Stimulated activated CD8-positive, alpha-beta memory T cell treated with anti-CD3 and anti-CD28 coated beads, Interleukin-12 subunit alpha, Interleukin-12 subunit beta, amount 100 ng/mL, for 4 hours (primary cell): ENCODE measurements at places on chromosomes 7 and 10.

- DNase-seq, result no peak
Observed at GRCh38 chr7:1609023-1609422, 39.2 kb upstream of the PSMG3 start.

- DNase-seq, result no peak
Observed at GRCh38 chr7:139423091-139423490, 60.4 kb downstream of the KLRG2 start.

DNA sequence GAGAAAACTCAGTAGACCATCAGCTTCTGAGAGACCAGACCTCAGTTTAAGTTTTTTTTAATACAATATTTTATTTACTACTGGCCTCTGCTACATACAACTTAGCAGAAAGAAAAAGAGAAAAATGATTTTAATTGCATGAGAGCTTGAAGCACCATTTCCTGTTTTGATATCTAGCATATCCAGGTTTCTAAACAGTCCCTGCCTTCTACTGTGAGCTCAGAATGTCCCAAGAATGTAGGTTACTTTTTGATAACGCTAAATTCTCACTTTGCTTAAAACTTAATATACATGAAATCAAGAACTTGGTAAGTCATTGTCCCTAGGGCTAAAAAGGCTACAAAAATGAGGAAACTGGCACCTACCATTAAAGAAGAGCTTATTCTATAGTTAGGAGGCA is 7.0 kb downstream of the TMEM243 start:
- no peak for DNase-seq

DNA sequence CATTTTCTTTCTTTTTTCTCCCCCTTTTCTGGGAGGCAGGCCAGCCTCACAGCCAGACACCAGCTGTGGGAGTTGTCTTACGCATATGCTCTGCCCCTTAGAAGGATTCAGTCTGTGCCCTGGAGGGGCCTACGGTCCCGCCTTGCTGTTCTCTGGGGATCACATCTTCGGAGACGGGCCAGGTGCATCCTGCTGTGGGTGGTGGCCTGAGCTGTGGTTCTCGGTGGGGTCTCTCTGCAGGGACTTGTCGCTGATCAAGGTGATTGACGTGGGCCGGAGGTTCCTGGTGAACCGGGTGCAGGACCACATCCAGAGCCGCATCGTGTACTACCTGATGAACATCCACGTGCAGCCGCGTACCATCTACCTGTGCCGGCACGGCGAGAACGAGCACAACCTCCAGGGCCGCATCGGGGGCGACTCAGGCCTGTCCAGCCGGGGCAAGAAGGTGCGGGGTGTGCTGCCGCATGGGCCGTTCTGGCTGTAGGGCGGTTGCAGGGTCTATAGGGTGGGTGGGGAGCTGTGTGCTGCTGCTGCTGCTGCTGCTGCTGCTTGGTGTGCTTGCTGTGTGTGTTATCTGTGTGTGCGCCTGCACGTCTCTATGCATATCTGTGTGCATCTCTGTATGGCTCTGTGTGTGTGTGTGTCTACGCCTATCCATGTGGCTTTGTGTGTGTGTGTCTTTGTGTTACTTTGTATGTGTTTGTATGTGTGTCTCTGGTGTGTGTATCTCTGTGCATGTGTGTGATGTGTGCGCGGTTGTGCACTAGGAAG is 17.9 kb downstream of the PFKFB3 start:
- no peak for DNase-seq

- no peak for DNase-seq
Observed at GRCh38 chr7:116595063-116595462, 70.2 kb downstream of the CAV1 start.

DNA sequence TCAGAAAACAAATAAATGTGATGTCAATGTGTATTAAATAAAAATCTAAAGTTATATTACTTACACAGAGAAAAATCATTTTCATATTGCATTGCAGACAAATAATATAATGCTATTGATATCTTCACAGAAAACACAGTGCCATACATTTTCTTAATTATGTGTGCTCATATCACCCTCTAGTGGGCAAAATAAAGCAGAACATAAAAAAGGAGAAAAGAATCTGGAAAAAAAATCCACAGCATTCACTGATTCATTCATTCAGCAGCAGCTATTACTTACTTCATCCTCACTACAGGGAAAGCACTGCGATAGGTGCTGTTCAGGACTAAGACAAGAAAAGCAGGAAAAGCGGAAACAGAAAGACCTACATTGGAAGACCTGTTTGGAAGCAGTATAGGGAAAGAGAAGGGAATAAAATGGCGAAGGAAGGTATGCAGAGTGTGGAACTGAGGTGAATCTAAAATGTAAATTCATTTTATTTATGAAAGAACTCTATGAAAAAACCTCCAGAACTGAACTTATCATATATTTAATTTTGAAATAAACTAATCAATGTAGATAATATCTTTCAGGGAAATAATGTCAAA is 73.2 kb downstream of the POT1 start:
- DNase-seq, result no peak

- DNase-seq, result no peak
Observed at GRCh38 chr7:138974675-138975292, 6.4 kb downstream of the KIAA1549 start.

GRCh38 chr10:126207313-126207771 is 180.9 kb downstream of the ADAM12 start:
- no peak for DNase-seq

GRCh38 chr10:94938383-94938782 is at the start of gene CYP2C9:
TSS of gene CYP2C9 (plus strand) at chr10:94938658. CDS start at chr10:94938683, 25 bp downstream.
- no peak for DNase-seq

- DNase-seq, result no peak
Observed at GRCh38 chr7:130923930-130924329, 189.9 kb upstream of the KLF14 start.

- DNase-seq, result no peak
Observed at GRCh38 chr7:18762189-18762588, 266.6 kb downstream of the HDAC9 start.

GRCh38 chr10:77641344-77641743 is 3.7 kb upstream of the KCNMA1 start:
- DNase-seq, result no peak

DNA sequence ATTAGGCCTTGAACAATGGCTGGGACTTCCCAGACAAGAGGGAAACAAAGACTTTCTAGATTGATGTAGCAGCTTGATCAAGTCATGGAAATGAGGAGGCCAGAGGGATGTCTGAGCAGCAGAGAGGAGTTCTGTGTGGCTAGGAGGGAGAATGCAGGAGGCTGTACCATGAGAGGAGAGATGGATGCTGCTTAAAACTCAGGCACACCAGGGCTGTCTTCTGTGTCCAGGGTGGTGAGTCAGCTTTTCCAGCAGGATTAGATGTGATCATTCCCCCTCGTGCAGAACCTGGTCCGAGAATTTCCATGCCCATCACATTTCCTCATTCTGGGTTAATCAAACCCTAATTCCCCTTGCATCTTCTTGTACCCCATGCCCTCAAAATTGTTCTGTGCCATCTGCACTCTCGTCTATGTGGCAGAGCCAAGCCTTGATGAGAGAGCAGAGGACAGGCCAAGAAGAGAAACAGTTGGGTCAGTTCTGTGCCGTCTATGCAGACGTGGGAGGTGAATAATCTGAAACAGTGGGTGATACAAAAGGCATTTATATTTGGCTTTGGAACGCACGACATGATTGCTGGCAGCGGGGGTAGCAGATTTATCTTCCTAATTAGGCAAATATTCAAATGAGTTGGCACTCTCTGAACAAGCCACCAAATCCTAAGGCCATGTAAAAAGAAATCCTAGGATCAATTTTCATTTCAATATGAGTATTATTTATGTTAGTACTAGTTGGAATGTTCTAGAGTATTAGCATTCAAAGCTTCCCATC is 160.7 kb downstream of the TMEM178B start:
- no peak for DNase-seq

DNA sequence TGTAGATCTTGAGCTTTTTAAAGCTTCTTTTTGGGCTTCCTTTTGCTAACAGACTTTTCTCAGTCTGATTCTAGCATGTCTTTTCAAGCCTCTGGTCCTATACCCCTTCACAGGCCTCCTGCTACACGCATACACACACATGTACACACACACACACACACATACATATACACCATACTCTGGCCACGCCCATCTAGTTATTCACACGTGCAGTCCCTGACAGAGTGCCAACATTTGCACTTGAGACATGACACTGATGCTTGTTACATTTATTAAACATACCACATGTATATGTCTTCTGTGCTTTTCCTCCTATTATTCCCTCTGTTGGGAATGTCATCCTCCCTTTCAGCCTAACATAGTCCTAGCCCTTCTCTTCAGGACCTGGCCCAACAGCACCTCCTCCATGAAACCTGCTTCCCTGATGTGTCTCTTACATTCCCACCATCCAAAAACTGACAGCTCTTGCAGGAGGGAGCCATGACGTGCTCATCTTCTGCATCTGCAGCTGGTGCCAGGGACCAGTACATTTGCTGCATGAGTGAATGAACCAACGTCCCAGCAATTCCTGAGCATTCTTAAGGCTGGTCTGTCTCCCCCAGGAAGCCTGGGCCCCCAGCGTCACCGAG is 222.1 kb downstream of the ARHGAP12 start:
- no peak for DNase-seq

DNA sequence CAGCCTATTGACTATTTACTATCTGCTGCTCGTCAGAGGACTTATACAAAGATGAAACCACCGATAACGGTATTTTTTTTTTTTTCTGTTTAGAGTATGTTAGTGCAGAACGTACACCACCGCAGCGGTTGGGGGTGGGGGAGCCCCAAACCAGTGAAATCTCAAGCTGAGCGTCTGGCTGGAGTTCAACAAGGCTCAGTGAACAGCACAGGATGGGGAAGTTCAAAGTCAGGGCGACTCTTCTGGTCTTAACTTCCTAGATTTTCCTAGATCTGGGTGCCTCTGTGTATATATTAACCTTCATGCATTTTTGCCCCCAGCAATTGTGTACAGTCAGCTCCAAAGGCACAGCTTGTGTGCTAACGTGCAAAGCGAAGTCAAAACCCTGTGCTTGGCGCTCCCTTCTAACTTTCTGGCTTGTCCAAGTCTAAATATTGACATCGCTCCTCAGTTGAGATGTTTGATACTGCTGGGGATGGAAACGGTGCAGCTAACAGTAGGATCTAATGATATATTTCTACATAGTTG is 1.1 kb downstream of the RHOBTB1 start:
- no peak for DNase-seq

DNA sequence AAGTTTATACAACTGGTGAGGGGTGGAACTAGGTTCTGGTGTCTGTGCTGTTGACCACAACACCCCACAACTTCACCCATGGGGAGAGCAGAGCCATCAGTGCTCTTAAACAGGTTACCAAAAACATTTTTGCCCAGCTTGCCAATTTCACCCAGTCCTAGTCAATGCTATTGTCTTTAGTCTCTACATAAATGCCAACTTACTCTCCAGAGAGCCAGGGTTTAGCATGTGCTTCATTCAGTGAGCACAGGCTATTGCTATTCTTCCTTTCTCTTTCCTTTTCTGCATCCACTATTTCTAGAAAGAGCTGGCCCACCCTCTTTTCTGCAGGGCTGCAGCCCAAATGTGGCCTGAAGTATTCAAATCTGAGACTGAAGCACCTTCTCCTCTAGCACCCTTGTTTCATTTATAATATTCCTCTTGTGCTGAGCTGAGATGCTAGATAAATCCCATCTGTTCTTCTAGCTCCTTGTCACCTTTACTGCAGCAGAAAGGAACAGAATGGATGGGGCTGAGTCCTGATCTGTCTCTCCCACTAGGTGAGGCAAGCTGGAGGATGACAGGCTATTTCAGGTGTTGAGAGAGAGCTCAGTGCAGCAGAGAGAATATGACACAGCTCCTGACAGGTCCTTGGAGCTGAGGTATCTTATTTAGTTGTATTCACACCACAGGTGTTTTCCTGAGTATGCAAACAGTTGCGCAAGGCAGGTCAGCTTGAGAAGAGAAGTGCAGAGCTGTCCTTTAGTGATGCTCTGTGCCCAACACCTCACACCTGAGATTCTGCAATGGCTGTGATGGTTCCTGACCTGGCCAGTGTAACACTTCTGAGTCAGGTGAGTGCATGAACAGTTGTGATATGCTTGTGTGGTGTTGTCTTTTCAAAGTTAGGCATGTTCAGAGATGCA is 819.2 kb downstream of the CCSER2 start:
- no peak for DNase-seq

GRCh38 chr7:90487808-90488207 is 18.4 kb downstream of the PTTG1IP2 start:
- DNase-seq, result no peak

DNA sequence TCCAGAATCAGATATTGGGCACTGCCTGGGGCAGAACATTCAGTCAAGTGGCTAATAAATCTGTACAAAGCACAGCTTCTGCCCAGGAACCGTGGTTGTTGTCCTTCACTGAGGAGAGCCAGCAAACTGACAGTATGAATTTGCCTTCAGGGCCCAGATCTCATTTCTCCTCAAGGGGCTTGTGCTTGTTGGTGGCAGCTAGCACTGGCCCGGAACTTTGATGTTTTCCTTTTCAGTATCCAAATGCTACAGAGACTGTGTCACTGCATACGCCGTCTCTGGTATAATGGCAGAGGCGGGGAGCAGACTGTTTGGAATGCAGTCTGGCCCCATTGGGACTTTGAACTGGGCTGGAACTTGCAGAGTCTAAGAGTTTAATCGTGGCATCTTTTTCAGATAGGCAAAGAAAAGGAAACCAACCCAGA is 30.4 kb upstream of the ADD3 start:
- no peak for DNase-seq

GRCh38 chr10:6230315-6230714 is 27.6 kb downstream of the PFKFB3 start:
- no peak for DNase-seq

DNA sequence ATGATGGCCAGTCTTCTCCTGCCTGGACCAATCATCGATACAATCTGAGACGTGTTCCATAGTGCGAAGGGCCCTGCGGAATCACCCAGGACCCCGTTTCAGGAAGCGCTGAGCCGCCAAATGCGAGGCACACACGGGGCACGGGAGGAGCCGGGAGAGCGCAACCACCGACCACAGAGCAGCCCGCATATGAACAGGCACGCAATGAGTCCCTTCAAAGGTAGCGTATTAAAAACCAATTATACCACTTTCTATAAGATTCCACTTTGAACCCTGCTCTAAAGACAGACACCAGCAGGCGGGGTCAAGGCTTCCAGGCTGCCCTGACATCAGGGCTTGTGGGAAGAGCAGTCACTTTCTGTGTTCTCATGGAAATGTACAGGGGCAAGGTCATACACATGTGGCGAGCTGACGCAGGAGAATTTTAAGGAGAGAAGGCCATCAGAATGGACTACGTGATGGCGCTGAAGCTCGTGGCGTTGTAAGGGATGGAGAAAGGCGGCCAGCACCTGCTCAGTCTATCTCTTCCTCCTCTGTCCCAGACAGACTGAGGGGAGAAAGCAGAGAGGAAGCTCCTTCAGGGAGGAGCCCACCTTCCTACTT is 46.2 kb downstream of the AMZ1 start:
- DNase-seq, result no peak

DNA sequence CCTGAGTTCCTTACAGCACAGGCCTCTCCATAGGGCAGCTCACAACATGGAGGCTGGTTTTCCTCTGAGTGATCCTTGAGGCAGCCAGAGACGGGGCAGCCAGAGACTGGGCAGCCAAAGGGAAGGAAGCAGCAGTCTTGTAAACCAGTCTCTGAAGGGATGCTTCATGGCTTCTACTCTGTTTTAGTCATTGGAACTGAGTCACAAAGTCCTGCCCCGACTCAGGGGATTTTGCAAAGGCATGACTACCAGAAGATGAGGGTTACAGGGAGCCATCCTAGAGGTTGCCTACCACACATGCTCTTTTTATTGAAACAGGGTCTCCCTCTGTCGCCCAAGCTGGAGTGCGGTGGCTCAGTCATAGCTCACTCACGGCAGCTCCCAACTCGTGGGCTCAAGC is 44.4 kb upstream of the COMMD3 start:
- DNase-seq, result no peak
